ENCODE measurements at places on chromosomes 13 and 19. TPM values are rescaled to one million over a fixed set of nuclear protein-coding genes. Genes with fewer than 3 reads are reported as not detected.

DNA sequence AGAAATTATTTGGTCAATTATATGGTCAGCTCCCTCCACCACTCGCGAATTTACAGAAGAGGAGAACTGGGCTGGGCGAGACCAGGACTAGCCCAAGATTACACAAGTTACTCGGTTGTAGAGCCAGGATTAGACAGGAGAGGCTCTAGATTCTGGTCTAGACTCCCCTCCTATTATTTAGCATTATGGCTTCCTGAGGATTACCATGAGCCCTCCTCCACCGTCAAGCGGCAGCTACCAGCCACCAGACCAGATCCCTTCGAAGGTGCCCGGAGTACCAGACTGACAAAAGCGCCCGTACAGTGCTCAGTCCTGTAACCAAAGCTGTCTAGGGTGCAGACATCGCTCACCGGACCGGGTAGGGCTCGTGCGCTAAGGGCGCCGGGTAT is 497 bp upstream of the MLNR start:
- no peak for DNase-seq

DNA sequence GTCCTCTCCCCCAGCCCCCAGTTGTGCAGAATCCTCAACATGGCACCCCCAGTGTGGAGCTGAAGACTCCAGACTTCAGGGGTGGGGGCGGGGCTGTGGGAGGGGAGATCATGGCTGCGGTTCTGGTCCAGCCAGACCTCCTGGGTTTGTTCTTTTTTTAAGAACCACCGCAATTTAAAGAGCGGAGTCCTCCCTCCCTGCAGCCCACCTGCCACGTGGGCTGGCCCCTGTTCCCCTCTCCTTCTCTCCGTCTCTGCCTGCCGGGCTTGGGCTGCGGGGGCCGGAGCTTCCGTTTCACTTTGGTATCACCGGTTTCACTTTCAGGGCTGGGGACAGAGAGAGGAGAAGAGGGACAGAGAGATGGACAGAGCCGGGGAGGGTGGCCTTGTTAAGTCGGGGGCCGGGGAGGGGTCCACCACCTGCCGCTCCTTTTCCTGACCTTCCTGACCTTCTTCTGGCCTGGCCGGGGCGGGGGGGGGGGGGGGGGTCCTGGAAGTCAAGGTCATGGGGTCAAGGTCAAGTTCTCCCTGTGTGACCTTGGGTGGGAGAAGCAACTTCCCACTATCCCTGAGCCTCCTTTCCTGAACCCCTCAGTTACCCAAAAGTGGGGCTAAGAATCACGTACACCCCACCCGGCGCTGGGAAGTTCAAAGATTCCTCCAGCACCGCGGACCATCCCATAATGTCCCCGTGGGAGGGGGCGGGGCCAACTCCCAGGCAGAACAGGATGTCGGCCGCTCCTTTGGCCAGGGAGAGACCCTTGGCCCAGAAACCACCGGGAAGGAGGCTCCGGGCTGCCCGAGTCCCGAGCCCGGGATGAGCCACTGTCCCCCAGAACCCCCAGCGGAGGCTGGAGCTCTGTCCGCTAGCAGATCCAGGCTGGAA is 11.3 kb upstream of the ZBTB7A start:
- peak; percentile 85 for DNase-seq

Gene FARP1
- 71.3 TPM for total RNA-seq

Gene DNM2
- 138 TPM for total RNA-seq
